ENCODE measurements at places on chromosomes 16 and 17.
A peak's percentile ranks its signal among the peaks of the same experiment; 100 is the strongest.

DNA sequence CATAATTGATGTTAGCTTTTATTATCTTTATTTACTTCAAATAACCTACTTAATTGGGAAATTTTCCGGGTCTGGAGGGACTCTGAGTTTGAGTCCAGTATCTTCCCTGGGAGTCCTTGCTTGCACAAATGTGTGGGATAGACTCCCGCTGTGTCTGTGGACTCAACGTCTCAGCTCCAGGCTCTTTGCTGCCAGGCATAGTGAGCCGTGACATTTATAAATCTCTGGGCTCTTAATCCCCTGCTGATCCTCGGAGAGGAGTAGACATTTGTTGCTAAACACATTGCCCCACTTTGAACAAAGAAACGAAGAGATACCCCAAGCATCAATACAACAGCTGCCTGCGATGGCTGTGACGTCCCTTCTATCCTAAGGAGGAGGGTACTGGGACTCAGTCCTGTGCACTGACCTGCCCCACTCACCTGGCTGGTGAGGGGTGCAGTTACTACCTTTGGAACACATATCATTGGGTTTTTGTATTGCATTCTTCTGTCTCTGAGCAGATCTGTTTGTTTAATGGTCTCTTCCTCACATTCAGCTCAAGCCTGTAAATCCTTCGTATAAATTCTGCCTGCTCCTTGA is 316.9 kb downstream of the HAPSTR1 start:
- peak; percentile 37 for DNase-seq

DNA sequence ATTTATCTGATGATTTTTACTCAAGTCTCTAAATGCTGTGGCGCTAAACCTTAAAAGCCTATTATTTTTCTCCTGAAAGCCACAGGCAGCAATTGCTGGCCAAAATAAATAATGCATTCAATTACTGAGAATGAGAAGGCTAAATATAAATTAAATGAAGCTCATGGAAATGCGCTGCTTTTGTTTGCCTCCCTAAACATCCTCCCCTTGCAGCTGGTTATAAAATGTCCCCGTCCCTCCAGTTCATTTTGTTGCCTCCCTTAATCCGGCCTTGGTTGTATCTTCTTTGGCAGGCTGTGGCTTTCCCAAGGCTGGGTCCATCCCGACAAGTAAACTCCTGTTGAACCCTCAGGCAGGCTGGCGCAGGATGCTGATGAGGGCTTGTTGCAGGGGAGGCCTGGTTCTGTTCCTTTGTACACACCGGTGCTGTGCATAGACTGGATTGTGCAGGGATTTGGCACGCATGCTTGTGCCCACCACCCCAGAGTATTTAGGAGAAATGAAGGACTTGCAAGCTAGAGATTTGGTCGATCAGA is 62.7 kb downstream of the KNOP1 start:
- no peak for DNase-seq

GRCh38 chr17:11852912-11853311 is 144.4 kb downstream of the ZNF18 start:
- no peak for DNase-seq

DNA sequence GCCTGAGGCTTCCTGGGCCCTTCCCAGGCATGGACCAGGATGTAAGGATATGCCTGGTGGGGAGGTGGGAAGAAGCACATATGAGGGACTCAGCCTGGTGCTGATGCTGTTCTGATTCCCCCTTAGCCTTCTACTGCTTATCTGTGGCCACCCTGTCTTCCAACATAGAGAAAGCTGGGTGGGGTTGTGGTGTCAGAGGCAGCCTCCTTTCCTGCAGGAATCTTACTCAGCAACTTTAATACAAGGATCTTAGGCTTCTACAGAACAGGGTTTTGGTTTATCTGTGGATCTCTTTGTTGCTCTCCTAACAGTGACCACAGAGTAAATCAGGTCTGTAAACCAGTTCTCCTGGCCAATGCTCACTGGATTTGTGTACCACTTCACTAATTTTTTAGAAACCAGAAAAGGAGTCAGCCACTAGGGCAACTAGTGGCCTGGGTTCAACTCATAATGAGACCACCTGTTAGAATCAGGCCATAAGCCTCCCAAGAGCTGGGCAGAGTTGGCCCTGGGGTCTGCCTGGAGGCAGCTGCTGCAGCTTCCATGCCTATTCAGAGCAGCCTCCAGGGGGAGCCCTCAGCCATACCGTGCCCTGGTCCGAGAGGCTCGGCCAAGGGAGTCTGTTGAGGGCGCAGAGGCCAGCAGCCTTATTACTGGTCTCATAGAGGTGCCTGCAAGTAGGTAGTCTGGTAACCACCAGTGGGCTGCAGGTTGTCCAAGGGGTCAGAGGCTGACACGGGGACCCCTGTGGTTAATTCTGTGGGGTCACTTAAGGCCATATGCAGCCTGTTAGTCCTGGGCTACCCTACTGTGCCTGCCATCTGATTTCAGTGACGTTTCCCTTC is 7.1 kb downstream of the HAS3 start:
- DNase-seq, result peak; percentile 81

DNA sequence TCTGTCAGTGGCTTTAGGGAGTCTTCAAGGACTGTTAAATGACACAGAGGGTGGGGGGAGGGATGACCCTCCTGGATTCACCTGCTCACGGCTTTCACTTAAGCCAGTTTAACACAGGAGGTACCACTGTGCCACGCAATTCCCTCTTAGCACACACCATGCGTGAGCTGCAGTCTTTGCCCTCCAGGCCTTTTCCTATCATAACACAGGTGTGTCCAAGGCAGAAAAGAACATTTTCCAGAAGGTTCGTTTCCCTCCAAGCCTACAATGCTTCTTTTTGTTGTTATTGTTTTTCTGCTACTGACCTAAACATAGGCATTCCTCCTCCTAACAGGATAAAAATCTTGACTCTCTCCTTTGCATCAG is 1.1 kb downstream of the ZFHX3 start:
- DNase-seq, result no peak

GRCh38 chr17:40122136-40122998 is 596 bp downstream of the MSL1 start:
- DNase-seq, result peak; percentile 73

DNA sequence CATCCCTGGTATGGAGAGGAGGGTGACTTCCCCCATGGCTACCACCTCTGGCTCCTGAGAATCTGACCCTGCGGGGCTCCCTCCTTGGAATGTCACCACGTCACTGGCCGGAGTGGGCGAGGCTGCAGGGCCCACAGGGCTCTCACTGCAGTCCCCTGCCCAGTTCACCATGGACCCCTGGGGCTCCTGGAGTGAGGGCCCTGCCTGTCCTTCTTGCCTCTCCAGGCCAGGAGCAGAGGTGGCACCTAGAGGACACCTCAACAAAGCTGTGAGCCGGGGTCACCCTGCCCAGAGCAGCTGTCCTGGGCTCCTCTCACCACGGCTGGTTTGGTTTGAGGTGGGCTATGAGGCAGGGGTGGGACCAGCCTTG is 67.8 kb upstream of the GNG13 start:
- no peak for DNase-seq

- DNase-seq, result no peak
Measured at GRCh38 chr17:1474402-1475189, 17.9 kb downstream of the MYO1C start.

GRCh38 chr17:81371910-81372760 is 23.1 kb upstream of the BAHCC1 start:
- DNase-seq, result no peak

GRCh38 chr16:78549366-78549765 is 449.9 kb downstream of the WWOX start:
- peak; percentile 40 for DNase-seq

GRCh38 chr16:77897129-77897437 is 108.7 kb downstream of the VAT1L start:
- no peak for DNase-seq

- peak; percentile 78 for DNase-seq
Measured at GRCh38 chr16:6964679-6965078, 368.0 kb upstream of the RBFOX1 start.

GRCh38 chr17:19718041-19718612 is 1.7 kb upstream of the SLC47A2 start:
- peak; percentile 3 for DNase-seq

DNA sequence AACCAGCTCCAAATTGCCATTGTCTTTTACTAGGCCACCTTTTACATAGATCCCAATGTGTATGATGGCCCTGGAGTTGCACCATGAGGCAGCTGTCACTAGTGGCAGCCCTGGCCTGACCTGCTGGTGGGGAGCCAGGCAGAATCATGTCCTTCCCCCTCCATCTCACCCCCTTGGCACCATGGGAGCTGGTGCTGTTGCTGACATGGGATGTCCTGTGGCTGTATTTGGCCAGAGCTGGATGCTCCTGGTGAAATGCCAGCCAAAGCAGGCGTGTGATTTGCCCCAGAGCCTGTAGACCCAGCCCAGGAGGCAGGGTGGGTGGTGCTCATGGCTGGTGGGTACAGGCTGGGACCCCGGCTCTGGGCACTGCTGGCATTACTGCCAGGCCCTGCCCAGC is 18.6 kb downstream of the SLC12A3 start:
- DNase-seq, result no peak

GRCh38 chr16:56261656-56262055 is 70.4 kb downstream of the GNAO1 start:
- DNase-seq, result no peak

DNA sequence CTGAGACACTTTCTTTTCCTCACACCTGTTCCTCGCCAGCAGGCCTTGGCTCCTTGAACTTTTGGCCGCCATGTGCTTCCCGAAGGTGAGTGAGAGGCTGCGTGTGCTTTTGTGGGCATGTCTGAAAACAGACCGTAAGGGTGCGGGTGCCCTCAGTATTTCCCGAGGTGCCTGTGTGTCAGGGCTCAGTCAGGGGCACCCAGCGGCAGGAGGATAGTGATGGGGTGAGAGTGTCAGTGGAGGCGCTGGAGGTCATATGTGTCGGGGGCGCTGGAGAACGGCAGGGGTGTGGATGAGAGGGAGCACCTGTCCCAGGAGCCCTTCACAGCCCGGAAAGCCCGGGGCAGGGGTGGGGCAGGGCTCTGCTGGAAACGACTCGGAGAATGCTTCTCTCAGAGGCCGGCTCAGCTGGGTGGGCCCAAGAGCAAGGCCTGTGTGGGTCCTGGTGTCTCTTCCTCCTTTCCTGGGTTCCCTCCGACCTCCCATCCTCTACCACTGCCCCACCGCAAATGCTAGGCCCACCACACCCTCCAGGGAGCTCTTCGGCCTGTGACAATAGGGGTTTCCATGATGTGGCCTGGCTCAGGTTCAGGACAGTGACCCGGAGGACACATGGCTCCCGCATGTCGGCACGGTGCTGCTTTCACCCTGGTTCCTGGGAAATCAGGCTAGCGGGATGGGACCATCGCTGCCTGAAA is 451 bp downstream of the IL32 start:
- DNase-seq, result no peak

DNA sequence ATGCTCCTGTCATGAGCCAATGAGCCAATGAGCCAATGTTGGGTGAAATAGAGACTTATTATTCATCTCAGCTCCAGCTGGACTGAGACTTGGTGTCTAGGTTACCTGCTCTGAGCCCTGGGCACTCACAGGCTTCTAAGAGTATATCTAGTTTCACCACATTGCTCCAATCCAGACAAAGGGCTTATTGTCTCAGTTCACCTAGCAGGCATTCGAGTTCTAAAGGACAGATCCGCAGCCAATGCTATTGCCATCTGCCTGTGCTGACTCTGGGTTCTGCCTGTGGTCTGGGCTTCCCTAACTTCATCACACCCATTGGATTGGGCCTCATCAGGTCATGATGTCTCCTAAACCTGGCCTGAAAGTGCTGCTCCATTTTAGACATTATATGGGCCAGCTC is 66.1 kb upstream of the HS3ST4 start:
- DNase-seq, result no peak

DNA sequence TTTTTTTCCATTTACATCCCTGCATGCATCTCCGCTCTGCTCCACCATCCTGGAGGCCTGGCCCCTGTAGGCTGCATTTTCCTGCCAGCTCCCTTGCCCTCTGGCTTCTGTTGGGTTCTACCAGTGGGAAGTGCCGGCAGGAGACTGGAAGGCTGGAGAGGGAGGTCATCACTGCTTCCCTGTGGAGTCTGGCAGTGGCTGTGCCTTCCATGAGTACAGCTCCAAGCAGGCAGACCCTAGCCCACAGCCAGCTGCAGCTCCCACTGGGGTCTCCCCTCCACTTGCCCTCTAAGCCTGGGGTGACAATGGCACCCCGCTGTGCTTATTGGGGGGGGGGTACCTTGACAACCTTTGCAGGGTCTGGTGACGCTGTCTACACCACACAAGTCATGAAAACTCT is 37.3 kb downstream of the MMP15 start:
- DNase-seq, result peak; percentile 18

DNA sequence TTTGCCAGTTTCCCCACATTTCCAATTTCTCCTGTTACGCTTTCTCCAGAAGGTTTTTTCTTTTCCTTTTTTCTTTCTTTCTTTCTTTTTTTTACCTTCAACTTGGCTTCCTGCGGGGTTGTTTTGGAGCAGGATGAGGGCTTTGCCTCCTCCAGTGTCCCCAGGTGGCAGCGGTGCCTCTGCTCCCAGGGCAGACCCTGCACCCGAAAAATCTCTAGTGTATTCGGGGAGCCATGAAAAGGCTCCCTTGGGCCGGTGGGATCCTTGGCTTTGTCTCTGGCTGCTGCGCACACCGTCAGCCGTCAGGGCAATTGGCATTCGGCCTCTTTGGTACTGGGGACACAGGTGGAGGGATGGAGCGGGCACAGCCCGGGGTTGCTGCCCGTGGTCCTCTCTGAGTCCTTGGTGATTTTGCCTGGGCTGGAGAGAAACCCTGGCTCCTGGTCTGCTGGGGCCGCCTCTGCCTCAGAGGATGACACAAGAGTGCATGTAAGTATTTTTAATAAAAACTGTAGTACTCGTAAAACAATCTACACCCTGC is 846 bp downstream of the ITGB3 start:
- no peak for DNase-seq

DNA sequence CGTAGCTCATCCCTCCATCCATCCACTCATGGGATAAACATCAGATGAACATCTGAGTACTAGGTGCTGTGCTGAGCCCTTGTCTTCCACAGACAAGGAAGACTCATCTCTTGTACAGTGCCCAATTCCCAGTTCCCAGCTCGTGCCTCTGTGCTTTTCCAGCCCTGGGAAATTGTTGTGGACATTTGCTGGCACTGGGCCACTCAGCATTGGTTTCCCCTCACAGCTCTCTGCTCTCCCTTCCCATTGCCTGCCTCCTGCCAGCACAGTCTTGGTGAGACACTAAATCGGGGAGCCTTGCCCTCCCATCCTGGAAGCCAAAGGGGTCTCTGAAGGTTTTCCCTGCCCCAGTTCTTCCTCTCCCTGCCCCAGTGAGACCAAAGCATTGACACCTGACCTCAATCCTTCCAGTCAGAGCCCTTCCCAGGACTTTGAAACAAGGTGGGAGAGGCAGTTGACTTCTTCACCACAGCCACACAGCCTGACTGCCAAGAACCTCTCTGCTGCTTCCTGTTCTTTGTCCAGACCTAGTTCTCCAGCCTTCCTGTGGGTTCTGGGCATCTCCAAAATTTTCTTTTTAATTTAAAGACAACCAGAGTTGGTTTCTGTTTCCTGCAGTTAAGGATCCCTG is 50.2 kb downstream of the WSB1 start:
- no peak for DNase-seq

DNA sequence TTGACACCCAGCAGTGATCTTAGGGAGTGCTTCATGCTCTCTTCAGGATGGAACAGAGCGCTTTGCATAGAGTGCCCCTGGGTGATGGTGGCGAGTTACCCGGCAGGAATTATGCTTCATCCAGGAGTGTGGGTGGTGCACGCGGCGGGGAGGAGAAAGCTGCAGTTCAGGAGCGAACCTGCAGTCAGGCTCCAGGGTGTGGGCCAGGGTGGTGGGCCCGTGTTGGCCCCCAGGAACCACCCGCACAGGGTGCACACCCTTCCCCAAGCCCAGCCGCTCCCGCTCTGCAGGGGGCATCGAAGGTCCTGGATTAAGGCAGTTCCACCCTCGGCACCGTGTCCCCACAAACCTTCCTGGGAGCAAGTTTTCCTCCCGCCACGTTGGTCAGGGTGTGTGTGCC is 3.9 kb downstream of the RAB40C start:
- no peak for DNase-seq
